ENCODE measurements at places on chromosomes 1 and 21.

DNA sequence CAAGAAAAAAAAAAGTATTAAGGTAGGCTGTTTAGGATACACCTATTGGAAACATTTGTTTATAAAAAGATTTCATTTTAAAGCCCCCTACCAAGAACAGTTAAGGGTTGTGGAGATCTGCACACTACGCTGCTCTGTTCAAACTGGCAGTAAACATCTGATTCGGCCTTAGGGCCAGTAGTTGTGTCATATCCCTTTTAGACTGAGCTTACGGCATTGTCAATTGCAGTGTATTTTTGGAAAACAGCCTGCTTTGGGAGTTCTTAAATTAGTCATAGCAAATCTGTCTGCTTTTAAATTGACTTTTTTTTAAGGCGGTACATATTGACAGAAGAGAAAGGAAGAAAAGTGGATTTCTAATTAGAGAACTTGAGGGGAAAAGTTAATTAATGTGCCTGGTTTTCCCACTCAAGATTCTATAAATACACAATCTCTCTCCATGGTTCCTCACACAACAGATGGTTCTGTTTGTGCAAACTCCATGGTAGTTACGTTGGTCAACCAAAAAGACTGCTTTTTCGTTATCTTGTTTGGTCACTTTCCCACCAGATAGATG lies 1.7 kb upstream of the ELK4 start:
- no peak for DNase-seq

DNA sequence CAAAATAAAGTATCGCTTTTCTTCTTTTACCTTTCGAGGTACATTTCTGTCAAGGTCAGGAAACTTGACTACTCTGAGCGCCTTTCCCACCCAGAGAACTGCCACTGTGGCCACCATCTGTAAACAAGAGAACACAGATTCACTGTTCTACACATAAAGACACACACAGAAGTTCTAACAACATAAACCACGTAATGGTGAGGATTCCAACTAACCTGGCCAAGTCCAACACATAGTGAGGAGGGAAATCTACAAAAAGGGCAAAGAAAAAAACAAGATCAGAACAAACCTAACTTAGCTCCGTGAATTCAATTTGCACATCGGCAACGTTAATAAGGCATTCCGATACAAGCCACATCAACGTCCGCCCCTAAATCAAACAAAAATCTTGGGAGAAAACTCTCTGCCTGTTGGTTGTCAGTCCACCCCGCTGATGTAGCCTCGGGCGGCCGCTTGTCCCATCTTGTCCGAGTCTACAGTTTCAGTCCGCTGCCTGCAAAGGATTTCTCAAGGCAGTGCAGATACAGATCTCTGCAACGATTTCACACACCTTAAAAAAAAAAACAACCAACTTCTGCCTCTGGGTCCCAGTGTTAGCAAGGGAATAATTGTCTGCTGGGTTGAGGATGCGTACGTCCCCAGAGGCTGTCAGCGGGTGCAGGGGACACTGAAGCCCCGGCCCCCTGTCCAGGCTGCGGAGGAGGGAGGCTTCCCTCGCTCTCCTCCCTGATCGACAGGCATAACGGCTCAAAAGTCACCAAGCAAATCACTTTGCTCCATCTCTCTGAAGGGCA lies 1.0 kb downstream of the SLC35D1 start:
- DNase-seq = peak; percentile 0

DNA sequence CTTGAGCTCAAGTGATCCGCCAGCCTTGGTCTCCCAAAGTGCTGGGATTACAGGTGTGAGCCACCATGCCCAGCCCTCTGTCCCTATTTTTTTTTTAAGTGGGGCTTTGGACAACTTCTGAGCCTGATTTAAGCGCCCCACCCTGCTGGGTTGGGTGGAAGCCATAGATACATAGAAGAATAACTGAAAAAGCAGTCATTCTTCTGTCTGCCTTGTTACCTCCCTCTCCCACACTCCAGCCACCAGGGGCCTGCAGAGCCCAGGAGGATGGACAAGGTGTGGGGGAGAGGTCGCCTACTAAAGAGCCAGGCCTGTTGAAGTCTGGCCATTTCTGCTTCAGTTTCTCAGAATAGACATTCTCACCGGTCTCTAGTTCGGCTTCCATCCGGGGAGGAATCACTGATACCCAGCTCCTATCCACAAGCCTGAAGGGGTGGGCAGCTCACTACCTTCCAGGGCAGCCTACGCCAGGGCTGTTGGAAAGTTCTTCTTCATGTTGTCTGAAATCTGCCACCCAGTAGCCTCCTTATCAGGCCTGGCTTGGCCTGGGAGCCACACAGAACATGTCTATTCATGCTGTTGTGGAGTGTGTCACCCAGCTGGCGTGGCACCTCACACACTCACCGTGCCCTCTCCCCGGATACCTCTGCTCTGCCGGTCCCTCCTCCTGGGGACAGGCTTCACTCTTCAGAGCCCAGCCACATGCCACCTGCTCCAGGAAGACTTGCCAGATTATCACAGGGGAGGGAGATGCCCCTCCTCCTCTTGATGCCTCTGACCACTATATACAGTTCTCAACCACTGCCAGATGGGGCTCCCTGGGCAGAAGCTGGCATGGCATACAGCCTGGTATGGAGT lies 27.7 kb downstream of the KNCN start:
- no peak for DNase-seq

GRCh38 chr21:31531967-31532366 lies 127.5 kb upstream of the SOD1 start:
- DNase-seq = no peak

DNA sequence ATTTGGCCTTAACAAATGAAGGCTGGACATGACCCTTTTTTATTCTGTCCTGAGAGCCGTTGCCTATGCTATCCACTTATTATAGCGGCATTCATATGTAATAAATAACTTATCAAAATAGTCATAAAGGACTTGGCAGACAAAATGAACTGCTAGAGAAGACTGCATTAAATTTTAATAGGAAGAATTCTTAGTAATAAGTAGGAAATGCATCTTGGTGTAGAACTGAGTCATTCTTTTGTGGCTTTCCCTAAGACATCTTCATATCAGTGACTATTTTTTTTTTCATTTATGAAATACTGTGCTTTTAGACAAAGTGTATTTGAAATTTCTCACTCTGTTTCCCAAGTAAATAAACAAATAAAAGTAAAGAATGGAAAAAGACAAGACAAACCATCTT lies 45.6 kb downstream of the PBX1 start:
- no peak for DNase-seq

DNA sequence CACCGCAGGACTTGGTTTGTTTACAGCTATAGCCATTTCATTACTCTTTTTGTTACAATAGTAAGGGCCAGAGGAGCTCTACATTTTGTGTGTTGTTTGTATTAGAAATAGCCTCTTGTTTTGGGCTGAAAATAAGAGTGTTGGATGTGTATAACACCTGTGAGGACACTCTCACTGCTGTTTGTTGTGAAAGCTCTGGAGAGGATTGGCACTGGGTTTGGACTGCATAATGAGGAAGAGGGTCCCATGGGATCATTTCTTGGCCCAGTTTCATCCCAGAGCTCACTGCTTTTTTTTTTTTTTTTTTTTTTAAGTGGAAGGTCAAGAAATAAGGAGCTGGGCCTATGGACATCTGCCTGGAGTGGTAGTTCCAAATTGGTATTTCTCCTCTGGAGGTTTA lies 61.6 kb upstream of the KIAA0040 start:
- DNase-seq = no peak

GRCh38 chr1:72432645-72433267 lies 150.4 kb upstream of the NEGR1 start:
- no peak for DNase-seq

- DNase-seq = no peak
Measured at GRCh38 chr1:181947441-181947840, 114.1 kb downstream of the ZNF648 start.

GRCh38 chr1:45566722-45567121 lies 16.1 kb downstream of the AKR1A1 start:
- DNase-seq = no peak

GRCh38 chr1:40582116-40582515 lies 50.7 kb downstream of the ZNF684 start:
- DNase-seq = no peak

GRCh38 chr1:206516728-206516990 lies 9.3 kb downstream of the RASSF5 start:
- DNase-seq = no peak

- no peak for DNase-seq
Measured at GRCh38 chr1:180183426-180183825, 28.8 kb downstream of the QSOX1 start.

DNA sequence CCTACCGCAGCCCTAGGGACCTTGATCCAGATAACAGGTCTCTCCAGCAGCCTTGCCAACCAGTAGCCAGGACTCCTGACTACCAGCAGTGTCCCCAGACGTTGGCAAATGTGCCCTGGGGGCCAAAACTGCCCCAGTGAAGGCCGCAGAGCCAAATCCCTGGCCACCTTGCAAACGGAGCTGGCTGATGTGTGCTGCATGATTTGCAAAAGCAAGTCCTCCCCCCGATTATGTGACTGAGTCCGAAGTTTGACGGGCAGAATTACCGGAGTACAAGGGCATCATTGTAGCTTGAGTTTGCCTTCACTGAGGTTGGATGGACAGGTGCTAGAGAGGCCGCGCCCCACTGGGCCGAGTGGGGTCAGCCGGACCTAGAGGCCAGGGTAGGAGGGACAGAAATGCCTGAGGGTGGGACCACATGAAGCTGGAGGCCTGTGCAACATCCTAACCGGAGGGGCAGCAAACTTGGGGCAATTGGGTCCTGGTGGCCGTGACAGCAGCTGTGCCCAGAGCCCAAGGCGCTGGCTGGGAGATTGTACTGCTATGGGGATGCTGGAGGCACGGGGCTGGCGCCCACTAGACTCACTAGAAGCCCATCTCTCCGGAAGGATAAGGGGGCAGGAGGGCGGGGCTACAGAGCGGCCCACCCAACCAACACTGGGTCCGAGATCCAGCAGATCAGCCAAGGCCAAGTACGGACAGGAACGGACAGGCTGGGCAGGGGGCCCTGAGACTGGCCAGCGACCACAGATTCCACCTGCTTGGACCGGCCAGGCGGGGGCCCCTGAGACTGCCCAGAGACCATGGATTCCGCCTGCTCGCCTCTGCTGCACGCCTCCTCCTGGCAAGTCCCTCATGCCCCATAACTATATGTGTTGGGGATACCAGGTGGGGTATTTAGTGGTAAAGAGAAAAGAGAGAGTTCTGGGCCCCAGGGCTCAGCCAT lies 2.8 kb downstream of the ARHGEF16 start:
- DNase-seq = no peak

- DNase-seq = no peak
Measured at GRCh38 chr21:40752125-40752524, 94.8 kb downstream of the DSCAM start.

DNA sequence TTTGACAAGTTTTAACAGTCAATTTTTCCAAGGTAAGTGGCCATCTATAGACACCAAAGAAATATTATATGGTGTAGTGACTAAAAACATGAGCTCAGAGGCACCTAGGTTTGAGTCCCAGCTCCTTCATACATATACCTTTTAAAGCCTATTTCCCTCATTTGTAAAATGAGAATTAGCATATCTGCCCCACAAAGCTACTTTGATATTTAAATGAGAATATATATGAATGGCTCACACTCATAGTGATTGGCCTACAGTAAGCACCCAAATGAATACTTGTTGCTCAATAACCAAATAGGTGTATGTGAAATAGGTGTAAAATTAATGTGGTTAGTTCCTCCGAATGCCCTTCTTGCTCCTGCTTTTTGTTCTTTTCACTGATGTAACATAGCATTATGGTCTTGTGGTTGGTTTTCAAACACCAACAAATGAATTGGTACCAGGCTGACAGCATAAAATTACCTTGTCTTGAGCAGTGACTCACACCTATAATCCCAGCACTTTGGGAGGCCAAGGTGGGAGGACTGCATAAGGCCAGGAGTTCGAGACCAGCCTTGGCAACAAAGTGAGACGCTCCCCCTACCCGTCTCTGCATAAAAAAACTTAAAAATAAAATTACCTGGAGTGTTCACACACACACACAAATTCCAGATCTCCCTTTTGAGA lies 25.3 kb downstream of the CNIH4 start:
- DNase-seq = no peak

DNA sequence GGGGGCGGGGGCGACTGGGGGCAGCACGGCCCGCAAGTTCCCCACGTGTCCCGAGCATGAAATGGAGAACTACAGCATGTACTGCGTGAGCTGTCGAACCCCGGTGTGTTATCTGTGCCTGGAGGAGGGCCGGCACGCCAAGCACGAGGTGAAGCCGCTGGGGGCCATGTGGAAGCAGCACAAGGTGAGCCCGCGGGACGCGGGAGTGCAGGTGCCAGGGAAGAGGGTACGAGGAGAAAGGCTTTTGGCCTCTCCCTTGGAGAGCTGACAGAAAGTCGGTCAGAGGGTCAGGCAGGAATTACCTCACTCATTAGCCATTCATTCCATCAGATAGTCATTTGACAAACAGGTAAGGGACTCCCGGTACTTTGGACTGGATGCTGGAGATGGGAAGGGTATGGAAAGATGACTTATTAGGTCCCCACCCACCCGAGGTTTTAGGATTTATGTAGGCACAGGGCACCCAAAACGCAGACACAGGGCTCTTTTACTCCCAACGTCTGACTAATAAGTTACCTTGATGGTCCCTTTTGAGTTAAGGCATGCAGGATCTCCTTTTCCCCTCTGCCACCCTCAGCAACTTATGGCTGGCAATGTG lies 2.1 kb downstream of the TRIM67 start:
- no peak for DNase-seq

GRCh38 chr1:188426561-188426960 lies 1597.8 kb downstream of the PLA2G4A start:
- DNase-seq = no peak

- no peak for DNase-seq
Measured at GRCh38 chr1:173682184-173682583, 12.5 kb upstream of the ANKRD45 start.

GRCh38 chr1:203629507-203630082 lies 3.0 kb downstream of the ATP2B4 start:
- DNase-seq = no peak

GRCh38 chr1:16076031-16076864 lies 2.8 kb upstream of the FAM131C start:
- no peak for DNase-seq

GRCh38 chr1:158017800-158018595 lies 24.6 kb downstream of the KIRREL1 start:
- DNase-seq = no peak

DNA sequence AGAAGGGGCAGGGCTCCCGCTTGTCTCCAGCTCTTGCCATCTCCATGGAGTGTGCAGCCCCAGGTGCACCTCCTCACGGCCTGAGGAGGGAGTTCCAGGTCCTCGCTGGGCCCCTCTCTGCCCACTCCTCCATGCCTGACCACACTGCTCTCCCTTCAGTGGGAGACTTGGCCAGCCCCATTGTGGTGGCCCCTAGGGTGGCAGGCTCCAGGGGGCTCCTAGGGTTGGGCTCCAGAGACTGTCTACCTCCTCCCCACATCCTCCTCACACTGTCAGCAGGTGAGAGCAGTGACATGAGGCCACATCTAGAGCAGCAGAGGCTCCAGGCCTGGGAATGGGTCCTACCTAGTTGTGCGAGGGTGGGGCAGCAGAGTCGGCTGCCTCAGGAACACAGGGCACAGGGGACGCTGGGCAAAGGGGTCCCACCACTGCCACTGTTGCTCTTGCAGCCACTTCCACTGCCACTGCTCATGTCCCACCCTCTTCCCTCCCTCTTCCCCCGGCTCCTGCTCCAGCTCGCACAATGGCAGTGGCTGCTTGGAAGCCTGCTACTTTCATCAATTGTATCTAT lies 514.8 kb downstream of the MRPL39 start:
- DNase-seq = no peak
